ENCODE measurements at places on chromosomes 13 and 19. TPM values are rescaled to one million over a fixed set of nuclear protein-coding genes. Genes with fewer than 3 reads are reported as not detected.

CACNG8 gene
- total RNA-seq: 0.10 TPM

C2CD4C gene
- 0.53 TPM for total RNA-seq

DPF1 gene
- not detected for total RNA-seq

DNA sequence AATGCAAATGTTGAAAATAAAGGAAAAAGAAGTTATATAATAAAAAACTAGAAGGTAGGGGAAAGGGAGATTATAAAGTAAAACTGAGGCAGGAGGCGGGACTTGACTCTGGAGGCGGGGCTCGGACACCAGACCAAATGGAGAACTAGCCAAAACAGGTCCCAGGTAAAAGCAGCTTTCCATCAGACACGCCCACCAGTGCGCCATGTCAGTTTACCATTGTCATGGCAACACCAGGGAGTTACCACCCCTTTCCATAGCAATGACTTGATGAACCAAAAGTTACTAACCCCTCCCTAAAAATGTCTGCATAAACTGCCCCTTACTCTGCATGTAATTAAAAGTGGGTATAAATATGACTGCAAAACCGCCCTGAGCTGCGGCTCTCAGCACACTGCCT is 70.9 kb downstream of the PEPD start:
- H3K4me3 ChIP-seq: no peak overlapping the region
- no peaks in the 10 kb centered on the region for H3K36me3 ChIP-seq
- H3K27me3 ChIP-seq: no peaks in the 10 kb centered on the region
- DNase-seq: no peak

GRCh38 chr13:44801990-44802389 is 187.3 kb downstream of the NUFIP1 start:
- no peak overlapping the region for H3K4me3 ChIP-seq
- H3K27ac ChIP-seq: no peak overlapping the region
- no peaks in the 10 kb centered on the region for H3K27me3 ChIP-seq
- no peak for DNase-seq

SCGB2B2 gene
- 1.1 TPM for total RNA-seq

DNA sequence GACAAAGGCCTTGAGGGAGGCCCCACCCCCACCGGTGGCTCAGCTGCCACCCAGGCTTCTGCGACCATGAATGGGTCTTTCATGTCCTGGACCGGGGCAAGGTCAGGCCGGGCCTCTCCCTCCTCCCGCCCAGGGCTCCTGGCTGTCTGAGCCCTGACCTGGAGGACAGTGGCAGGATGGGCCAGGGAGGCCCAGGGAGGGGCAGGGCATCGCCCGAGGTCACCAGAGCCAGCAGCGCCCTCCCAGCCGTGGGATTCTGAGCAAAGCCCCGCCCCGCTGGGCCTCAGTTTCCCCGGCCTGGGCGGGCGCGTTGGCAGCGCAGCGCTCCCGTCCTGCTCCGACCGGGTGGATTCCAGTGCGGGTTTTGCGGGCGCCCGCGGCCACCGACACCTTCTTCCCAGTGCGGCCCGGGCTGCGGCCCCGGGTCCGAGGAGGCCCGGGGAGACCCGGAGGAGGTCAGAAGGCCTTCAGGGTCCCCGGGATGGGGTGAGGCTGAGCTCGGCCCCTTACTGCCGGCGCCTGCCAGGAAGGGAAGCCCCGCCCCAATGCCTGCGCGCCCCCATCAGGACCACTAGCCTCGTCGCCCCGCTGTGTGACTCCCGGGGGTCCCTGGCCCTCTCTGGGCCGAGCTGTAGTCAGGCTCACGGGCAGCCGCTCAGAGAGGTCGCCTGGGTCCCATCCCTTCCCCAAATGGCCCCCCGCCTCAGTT is 24.6 kb upstream of the SEMA6B start:
- H3K4me3 ChIP-seq: peak overlapping the region; percentile 34
- H3K36me3 ChIP-seq: no peaks in the 10 kb centered on the region
- peaks cover 18% of the 10 kb centered on the region for H3K4me1 ChIP-seq
- H3K27ac ChIP-seq: no peak overlapping the region
- peaks cover 36% of the 10 kb centered on the region for H3K27me3 ChIP-seq
- no peak for DNase-seq

DNA sequence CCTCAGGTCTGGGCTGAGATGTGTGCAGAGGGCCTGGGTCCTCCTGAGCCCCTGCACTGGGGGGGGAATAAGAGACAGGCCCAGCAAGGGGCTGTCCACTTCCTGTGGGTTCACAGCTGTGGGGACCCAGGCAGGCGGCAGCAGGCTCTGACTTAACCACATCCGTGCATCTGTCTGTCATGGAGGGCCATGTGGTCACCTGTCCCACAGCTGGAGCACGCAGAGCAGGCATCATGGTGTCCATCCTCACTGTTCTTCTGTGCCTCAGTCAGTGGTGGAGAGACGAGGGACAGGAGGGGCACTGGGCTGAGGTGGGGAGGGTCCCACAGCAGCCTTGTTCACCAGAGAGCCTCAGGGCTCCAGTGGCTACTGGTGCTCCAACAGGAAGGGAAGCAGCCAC is 16.3 kb upstream of the KIR3DL3 start:
- H3K27ac ChIP-seq: no peak overlapping the region
- H3K27me3 ChIP-seq: no peaks in the 10 kb centered on the region
- H3K4me3 ChIP-seq: no peak overlapping the region
- no peaks in the 10 kb centered on the region for H3K4me1 ChIP-seq
- H3K36me3 ChIP-seq: no peaks in the 10 kb centered on the region

Data from gastrocnemius medialis (tissue), 4 donors.